ENCODE measurements at places on chromosomes 6 and 20. TPM values are rescaled to one million over a fixed set of nuclear protein-coding genes. Genes with fewer than 3 reads are reported as not detected.

DNA sequence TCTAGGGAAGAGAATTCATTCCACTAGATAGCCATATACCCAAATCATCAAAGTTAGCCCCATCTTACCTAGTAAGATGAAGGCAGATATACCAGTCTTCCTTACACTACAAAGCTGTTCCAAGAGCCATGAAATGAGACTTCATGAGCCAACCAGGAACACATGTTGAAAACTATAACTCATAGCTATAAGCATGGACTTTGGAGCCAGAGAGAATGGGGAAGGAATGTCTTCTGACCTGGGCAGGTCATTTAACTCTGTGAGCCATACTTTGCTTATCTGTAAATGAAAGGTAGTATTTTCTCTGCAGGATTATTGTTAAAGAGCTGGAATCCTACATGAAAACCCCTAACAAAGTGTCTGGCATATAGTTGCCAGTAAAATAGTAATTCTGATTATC, 27.3 kb downstream of the ADGRF5 start:
- H3K27me3 ChIP-seq = no peaks in the 10 kb centered on the region
- DNase-seq = no peak
- H3K4me1 ChIP-seq = no peaks in the 10 kb centered on the region
- H3K4me3 ChIP-seq = no peak overlapping the region

TOMM6 gene
- 96.6 TPM for total RNA-seq

LPA gene
- 194 TPM for total RNA-seq

- no peaks in the 10 kb centered on the region for H3K4me1 ChIP-seq
- no peaks in the 10 kb centered on the region for H3K27me3 ChIP-seq
- H3K27ac ChIP-seq = no peak overlapping the region
- H3K36me3 ChIP-seq = no peaks in the 10 kb centered on the region
- H3K4me3 ChIP-seq = no peak overlapping the region
Observed at GRCh38 chr6:20853828-20854227, 319.6 kb downstream of the CDKAL1 start.

GRCh38 chr6:101534386-101534785, 140.9 kb downstream of the GRIK2 start:
- no peaks in the 10 kb centered on the region for H3K27me3 ChIP-seq
- DNase-seq = no peak
- no peaks in the 10 kb centered on the region for H3K36me3 ChIP-seq
- no peaks in the 10 kb centered on the region for H3K4me1 ChIP-seq

DNA sequence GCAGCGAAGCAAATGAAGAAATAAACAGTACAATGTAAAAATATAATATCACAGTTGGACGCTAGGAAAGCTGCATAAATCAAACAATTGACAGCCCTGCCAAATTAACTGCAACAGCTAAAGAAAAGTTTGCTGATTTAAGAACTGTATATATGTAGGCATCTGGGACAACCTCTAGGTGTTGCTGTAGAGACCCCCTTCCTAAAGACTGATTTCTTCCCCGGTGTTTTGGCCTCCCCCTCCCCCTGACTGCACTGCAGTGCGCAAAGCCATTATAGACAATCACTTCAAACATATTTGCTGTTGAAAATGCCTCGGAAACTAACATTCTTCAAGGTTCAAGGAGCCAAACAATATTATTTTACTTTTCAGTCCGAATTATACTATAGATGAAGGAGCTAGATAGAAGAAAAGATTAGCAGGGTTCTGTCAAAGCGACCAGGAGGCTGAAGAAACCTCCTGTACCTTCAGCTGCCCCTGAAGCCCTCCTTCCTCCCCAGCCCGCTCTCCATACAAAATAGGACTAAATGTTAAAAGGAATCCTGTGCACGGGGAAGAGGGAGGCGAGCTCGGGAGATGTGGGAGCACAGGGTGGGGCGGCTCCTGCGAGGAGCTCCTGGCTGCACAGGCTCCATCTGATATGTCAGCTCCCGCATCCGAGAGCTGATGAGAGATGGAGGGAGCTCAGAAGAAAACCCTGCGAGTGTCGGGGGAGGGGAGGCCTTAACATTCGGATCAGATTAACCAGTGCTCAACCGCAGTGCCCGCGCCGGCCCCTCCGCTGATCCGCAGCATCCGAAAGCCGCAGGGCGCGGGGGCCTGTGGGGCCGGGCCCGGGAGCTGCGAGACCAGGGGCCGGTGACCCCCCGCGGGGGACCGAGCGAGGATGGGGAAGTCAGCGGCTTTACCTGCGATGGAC, 822 bp downstream of the ELOVL4 start:
- no peak for DNase-seq
- no peaks in the 10 kb centered on the region for H3K36me3 ChIP-seq
- peaks cover 3% of the 10 kb centered on the region for H3K27me3 ChIP-seq
- no peak overlapping the region for H3K27ac ChIP-seq
- H3K4me3 ChIP-seq = peak overlapping the region; percentile 38
- H3K4me1 ChIP-seq = peaks cover 13% of the 10 kb centered on the region

DNA sequence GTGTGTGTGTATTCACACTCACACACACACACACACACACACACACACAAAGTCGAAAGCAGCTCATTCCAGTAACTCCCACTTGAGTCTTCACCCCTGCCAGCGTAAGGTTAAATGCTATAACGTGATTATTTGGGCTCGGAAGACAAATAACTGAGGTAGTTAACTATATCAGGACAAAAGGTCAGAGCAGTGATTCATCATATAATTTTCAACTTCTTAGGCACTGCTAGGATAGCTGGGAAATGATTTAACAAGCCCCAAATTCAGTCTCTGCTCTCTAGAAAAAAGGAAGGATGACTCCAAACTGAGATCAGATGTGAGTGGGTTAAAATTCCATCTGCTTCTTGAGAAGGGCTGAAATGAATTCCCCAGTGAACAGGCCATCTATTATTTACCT, 30.7 kb downstream of the HDGFL1 start:
- H3K27me3 ChIP-seq = no peaks in the 10 kb centered on the region
- no peak overlapping the region for H3K27ac ChIP-seq
- H3K4me1 ChIP-seq = no peaks in the 10 kb centered on the region
- H3K36me3 ChIP-seq = no peaks in the 10 kb centered on the region
- no peak overlapping the region for H3K4me3 ChIP-seq

PDYN gene
- not detected for total RNA-seq

DNA sequence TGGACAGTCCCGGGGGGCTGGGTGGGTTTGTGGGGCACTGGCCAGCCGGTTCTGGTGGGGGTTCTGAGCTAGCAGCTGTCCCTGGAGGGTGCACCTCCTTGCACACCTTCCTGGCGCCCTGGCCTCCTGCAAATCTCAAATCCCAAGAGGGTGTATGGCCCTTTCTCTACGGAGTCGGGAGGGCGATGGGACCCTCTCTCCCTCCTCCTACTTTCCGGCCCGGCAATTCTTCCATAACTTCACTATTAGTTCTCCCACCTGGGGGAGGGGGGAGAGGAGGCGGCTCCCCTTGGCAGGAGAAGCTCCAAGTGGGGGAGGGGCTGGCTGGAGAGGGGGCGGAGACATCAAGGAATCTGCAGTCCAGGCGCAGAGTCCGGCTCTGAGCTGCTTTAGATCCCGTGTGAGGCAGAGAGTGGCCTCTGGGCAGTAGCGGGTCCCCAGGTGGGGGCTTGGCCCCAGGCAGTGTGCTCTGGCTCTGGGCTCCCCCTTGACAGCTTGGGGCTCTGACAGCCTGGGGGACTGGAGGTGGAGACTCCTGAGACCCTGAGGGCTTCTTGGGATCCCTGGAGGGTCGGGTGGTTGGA, 1.4 kb upstream of the LAMA5 start:
- H3K4me3 ChIP-seq = no peak overlapping the region
- H3K36me3 ChIP-seq = no peaks in the 10 kb centered on the region
- DNase-seq = peak; percentile 86
- no peaks in the 10 kb centered on the region for H3K4me1 ChIP-seq

GRCh38 chr6:89146718-89147700, 1.2 kb downstream of the PM20D2 start:
- H3K27ac ChIP-seq = peak overlapping the region; percentile 72
- no peak for DNase-seq
- H3K4me3 ChIP-seq = peak overlapping the region; percentile 90
- H3K27me3 ChIP-seq = no peaks in the 10 kb centered on the region
- no peaks in the 10 kb centered on the region for H3K36me3 ChIP-seq

GRCh38 chr6:64489763-64490162, 854.2 kb downstream of the PHF3 start:
- H3K27me3 ChIP-seq = no peaks in the 10 kb centered on the region
- no peak for DNase-seq
- H3K4me3 ChIP-seq = no peak overlapping the region
- H3K27ac ChIP-seq = no peak overlapping the region
- H3K36me3 ChIP-seq = no peaks in the 10 kb centered on the region
- no peaks in the 10 kb centered on the region for H3K4me1 ChIP-seq

DNA sequence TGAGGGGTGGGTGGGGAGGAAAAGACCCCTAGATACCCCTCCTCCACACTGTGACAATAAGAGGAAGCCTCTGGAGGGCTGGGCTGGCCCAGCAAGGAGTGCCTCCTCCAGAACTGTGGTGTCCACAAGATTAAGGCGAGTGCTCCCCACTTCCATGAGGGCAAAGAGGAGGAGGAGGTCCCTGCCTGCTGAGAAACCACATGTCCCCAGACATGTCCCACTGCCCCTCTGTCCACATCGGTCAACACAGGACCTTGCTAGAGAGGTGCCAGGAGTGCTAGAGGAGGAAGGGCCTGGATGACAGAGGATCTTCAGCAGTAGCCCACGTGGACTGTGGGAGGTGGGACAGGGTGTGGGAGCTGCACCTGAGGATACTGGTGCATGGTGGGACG, 3.1 kb downstream of the RAET1G start:
- no peaks in the 10 kb centered on the region for H3K27me3 ChIP-seq
- H3K27ac ChIP-seq = no peak overlapping the region
- no peaks in the 10 kb centered on the region for H3K4me1 ChIP-seq
- no peaks in the 10 kb centered on the region for H3K36me3 ChIP-seq

- no peak overlapping the region for H3K27ac ChIP-seq
- peak; percentile 37 for DNase-seq
- no peaks in the 10 kb centered on the region for H3K27me3 ChIP-seq
- H3K36me3 ChIP-seq = no peaks in the 10 kb centered on the region
- no peaks in the 10 kb centered on the region for H3K4me1 ChIP-seq
- H3K4me3 ChIP-seq = no peak overlapping the region
Observed at GRCh38 chr20:61558726-61559125, 306.7 kb downstream of the CDH4 start.

DNA sequence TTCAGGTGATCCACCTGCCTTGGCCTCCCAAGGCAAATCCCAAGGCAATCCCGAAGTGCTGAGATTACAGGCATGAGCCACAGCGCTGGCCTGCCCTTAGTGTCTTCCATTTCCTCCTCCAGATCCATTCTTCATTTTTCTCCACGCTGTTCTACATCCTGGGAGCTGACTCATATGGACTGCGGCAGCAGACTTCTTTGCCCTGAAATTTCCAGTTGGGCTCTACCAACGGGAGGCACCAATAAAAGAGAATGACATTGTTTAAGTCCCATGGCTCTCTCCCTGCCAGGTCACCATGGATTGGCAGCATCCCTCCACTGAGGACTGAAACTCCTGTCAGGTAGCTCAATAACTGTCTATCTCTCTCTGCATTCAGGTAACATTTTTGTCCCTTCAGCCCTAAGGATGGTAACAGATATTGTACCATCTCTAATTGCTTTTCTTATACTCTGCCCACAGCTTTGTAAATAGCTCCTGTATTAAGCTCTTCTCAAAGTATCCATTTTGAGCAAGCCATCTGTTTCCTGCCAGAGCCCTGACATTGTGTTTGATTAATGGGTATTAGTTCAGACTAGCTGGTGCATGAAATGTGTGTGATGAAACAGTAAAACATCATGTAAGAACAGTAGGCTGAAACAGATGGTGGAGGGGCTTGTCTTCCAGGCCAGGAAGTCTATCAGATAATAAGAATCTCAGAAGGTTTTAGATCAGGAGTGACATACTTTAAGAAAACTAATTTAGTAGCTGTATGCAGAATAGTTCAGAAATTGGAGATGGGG, 3.6 kb downstream of the TBCC start:
- no peaks in the 10 kb centered on the region for H3K36me3 ChIP-seq
- H3K4me1 ChIP-seq = no peaks in the 10 kb centered on the region
- H3K4me3 ChIP-seq = no peak overlapping the region
- H3K27ac ChIP-seq = no peak overlapping the region
- DNase-seq = no peak

GRCh38 chr20:47380481-47380880, 24.0 kb upstream of the ZMYND8 start:
- no peaks in the 10 kb centered on the region for H3K36me3 ChIP-seq
- H3K4me3 ChIP-seq = no peak overlapping the region
- no peaks in the 10 kb centered on the region for H3K4me1 ChIP-seq
- H3K27me3 ChIP-seq = no peaks in the 10 kb centered on the region
- no peak overlapping the region for H3K27ac ChIP-seq
